ENCODE measurements at places on chromosomes 12 and 14.

- no peak for DNase-seq
These were observed 372.9 kb downstream of the DPF3 start for GRCh38 chr14:72521045-72521444.

- DNase-seq: no peak
These were observed 136.8 kb upstream of the NTF3 start for GRCh38 chr12:5295151-5295550.

DNA sequence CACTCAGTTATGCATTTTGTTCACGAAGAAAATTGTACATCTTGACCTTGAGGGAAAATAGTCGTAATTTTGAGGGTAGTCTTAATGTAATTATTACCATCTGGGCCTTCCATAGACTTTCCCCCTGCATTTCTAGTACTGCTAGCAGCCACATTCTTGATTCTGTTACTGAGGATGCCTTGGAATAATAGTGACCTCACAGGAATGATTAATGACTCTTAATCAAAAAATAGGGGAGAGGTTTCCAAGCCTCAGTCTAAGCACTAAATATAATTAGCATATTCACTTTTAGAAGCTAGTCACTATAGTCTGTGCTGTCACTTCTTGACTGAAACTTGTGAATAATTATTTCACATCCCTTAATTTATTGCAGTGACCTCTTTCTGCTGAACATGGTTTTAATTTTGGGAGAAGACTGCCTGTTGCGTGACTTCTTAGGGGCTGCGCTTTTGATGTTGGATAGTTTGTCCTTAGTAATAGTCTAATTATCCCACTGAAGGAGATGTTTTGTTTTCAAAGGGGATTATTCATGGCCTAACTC lies 400.5 kb downstream of the ADAMTS20 start:
- peak; percentile 90 for DNase-seq

GRCh38 chr12:2489275-2489674 lies 305.5 kb upstream of the FKBP4 start:
- no peak for DNase-seq

GRCh38 chr14:62143245-62143644 lies 381.0 kb downstream of the SNAPC1 start:
- DNase-seq: peak; percentile 70

DNA sequence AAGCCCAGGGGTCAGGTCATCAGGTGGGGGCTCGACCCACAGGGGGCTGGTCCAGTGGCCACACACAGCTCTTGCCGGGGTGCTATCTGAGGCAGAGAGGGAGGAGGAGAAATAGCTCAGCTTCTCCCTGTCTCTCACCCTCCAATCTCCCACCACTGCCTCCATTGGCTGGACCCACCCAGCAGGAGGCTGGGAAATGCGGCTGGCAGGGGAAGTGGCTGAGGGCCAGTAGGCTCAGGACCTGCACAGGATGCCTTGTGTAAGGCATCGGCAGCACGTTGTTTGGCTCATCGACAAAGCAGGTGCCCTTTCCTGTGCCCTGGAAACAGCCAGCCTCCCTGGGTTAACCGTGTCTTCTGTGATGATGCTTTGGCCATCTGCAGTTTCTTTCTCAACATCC lies 58.8 kb upstream of the SLC24A4 start:
- no peak for DNase-seq

GRCh38 chr14:59870277-59871165 lies at the start of gene RTN1:
Gene RTN1, minus strand, starts transcription at chr14:59870776. Its CDS starts 146 bp downstream, at chr14:59870630.
- peak; percentile 28 for DNase-seq

DNA sequence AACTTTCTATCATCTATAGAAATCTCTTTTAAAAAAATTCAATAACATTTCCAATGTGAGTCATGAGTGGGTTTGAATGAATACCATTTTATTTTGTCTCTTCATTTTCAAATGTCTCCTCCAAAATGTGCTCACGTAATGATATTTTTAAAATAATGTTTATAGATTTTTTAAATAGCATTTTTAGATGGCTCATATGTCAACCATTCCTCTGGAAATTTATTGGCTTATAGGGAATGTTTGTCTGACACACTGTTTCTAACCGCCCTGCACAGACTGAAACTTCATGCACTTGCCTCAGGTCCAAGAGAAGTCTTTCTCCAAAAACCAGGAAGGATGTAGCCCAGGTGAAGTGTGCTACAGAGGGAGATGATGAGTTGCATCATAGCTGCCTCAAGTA lies 88.8 kb upstream of the PLEKHG7 start:
- DNase-seq: no peak

DNA sequence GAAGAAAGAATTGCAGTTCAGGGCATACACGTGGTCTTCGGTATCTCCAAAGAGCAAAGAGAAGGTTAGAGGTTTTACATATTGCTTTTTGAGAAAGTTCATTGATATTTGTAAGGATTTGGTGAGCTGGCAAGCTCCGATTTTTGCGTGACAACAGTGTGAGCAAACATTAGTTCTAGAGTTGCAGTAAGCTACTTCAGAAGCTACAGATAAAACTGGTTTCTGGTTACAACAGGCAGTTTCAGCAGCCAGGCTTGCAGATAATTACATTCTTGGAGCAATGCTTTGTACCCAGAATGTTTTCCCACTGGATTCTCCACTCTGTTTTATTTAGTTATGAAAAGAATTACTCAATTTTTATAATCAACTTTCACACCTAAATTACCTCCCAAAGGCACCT lies 28.2 kb downstream of the KLRK1 start:
- DNase-seq: no peak

GRCh38 chr12:97275728-97276590 lies 186.6 kb upstream of the RMST start:
- no peak for DNase-seq

- DNase-seq: peak; percentile 37
These were observed 33.2 kb downstream of the SAMD4A start for GRCh38 chr14:54599966-54600716.

- DNase-seq: no peak
These were observed at the start of gene KCNA5 for GRCh38 chr12:5043589-5044419. Gene KCNA5, plus strand, starts transcription at chr12:5043879. Its CDS starts 269 bp downstream, at chr12:5044148.

DNA sequence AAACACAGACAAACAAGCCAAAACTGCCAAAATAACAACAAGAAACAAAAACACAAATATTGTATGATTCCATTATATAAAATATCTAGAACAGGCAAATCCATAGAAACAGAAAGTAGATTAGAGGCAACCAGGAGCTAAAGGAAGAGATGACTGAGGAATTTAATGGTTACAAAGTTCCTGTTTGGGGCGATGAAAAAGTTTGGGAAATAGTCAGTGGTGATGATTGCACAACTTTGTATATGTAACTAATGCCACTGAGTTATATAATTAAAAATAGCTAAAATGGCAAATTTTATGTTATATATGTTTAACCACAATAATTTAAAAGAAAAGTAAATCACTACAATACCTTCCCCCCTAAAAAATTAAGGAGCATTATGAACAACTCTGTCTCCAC lies 24.5 kb downstream of the GNPTAB start:
- DNase-seq: no peak

GRCh38 chr12:64566831-64567517 lies 43.3 kb upstream of the RASSF3 start:
- DNase-seq: no peak

DNA sequence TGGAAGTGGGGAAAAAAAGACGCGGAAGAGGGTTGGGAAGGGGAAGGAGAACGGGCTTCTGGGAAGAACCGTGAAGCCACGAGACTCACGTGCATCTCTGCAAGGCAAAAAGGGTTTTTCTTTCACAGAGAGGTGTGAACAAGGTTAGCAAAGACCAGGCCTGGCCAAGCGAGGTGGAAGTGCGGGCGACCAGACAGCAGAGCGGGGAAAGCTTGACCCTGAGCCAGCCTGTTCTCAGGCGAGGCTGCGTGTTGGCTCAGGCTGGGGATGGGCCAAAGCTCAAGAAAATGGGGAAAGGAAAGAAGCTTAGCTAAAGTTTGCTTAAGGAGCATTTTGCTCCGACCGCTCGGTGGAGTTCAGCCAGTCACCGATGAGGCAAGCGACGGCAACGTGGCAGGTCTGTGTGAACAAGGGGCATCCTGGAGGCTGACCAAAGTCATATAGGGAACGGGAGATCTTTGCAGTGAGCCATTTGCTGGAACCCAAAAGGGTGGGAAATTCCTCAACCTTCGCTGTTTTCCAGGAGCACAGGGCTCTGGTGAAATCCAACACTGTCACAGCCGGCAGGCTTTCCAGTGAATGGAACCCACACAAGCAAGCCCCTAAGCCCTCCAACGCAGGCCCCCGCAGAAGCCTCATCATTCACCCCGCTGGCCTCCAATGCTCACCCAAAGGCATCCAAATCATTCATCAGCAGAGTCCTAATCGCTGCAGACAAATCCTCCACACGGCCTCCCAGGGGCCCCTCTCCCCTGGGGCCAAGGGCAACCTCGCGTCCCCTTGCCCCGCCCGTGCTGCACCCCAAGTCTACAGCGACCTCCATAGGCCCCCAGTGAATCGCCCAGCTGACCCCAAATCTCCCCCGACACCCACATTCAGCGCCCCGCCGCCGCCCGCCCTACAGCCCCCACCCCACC lies 754 bp downstream of the ZNF605 start:
- DNase-seq: peak; percentile 79

DNA sequence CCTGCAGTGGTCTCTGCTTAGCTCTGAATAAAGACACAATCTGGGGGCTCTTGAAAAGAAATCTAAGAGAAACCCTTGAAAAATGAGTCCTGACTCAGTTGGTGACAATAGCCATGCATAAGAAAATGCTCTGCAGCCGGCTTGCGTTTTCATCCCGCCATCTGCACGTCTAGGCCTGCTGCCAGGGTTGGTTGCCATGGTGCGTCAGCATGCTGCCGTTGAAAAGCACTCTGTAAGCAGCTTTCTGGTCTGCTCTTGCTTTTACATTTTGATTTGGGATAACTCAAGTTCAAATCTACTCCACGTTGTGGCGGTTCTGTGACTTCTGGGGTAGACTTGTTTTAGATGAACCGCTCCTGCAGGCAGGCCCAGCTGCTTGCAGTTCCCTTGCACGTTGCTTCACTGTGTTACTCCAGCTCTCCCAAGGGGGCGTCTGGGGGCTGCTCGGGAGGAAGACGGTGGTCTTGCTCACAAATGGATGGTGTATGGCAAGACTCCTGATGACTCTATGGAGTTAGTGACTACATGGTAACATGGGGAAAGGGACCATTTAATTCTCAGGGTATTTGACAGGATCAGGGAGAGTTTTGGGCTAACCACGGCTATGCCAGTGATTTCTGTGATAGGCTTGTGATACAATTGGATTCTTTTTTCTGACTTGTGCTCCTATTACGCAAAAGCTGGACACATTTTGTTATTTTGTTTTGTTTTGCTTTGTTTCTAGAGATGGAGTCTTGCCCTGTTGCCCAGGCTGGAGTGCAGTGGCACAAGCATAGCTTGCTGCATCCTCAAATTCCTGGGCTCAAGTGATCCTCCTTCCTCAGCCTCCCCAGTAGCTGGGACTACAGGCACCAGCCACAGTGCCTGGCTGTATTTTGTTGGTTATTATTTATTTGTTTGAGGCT lies 15.8 kb downstream of the WNT5B start:
- DNase-seq: peak; percentile 81

GRCh38 chr14:57982804-57983634 lies 117.1 kb upstream of the SLC35F4 start:
- DNase-seq: no peak

GRCh38 chr12:24557738-24558137 lies 391.2 kb downstream of the BCAT1 start:
- DNase-seq: no peak

GRCh38 chr14:74804219-74804825 lies 41.2 kb downstream of the YLPM1 start:
- DNase-seq: peak; percentile 74

DNA sequence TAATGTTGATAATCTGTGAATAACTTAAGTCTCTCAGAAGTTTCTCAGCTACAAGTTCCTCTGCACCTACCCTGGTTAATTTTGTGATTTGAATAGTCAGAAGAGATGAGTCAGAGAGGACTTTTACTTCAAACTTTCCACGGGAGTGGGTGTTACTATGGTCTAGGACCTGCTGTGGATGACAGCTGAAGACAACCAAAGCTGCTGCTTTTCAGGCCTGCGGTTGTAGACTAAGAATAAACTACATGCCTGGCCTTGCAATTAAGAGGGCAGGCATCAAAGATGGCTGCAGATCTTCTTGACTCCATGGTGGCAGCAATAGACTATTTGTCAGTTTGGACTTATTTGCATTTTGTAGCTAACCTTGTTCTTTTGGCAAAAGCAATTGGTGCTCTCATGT lies 227.1 kb upstream of the KRR1 start:
- peak; percentile 25 for DNase-seq

DNA sequence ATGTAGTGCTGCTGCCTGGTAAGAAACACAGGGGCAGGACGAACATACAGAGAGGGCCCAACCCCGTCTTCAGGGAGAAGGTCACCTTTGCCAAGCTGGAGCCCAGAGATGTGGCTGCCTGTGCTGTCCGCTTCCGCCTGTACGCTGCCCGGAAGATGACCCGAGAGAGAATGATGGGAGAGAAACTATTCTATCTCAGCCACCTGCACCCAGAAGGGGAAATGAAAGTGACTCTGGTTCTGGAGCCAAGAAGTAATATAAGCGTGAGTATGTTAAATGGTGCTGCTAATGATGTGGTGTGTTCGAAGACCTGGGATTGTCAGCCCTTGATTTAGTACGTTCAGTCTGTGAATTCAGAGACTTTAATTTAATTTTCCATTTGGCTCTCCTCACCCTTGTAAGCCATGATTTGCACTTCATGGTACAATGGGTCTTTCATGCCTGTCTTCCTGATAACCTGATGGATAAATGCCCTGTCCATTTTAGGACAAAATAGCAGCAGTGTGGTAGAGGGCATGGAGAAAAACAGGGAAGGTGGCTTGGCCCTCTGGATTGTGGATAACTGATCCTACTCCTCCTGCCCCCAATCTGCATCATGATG lies 318.9 kb downstream of the SNAPC1 start:
- DNase-seq: no peak

DNA sequence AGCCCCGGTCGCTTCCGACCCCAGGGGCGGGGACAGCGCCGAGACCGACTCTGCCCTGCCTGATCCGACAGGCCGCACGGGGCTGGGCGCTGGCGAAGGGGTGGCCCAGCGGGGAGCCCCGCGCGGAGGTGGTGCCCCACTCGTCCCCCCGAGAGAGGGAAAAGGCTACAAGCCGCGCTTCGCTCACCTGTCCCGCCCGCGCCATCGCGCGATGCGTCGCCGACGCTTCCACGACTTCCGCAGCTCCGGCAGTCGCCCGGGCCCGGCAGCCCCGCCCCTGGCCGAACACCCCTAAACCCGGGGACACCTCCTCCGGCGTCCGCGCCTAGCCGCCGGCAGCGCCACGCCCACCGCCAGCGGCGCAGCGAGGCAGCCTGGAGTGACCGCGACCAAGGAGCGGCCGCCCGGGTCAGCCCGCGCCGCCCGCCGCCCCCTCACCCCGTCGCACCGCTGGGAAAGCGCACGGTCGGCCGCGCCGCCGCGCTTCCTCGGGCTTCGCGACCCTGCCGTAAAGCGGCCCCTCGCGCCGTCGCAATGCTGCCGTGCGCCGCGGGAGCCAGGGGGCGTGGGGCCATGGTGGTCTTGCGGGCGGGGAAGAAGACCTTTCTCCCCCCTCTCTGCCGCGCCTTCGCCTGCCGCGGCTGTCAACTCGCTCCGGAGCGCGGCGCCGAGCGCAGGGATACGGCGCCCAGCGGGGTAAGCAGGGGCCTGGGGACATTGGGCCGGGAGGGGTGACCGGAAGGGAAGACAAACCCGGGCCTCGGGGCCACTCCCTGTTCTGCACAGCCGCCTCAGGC lies at the start of the genes BAG5 and COA8:
TSS of gene BAG5 (minus strand) at position 229 of the 797 bp plus-strand sequence. CDS start 1,493 bp downstream, outside the sequence.
TSS of gene COA8 (plus strand) at position 532 of the 797 bp plus-strand sequence. CDS start at position 574, 42 bp downstream.
- DNase-seq: peak; percentile 76

Measured in fibroblast of mammary gland (primary cell).